ENCODE measurements at places on chromosomes 16 and 17.

- no peak for DNase-seq
Measured at GRCh38 chr16:64236316-64236715, 885.5 kb downstream of the CDH11 start.

DNA sequence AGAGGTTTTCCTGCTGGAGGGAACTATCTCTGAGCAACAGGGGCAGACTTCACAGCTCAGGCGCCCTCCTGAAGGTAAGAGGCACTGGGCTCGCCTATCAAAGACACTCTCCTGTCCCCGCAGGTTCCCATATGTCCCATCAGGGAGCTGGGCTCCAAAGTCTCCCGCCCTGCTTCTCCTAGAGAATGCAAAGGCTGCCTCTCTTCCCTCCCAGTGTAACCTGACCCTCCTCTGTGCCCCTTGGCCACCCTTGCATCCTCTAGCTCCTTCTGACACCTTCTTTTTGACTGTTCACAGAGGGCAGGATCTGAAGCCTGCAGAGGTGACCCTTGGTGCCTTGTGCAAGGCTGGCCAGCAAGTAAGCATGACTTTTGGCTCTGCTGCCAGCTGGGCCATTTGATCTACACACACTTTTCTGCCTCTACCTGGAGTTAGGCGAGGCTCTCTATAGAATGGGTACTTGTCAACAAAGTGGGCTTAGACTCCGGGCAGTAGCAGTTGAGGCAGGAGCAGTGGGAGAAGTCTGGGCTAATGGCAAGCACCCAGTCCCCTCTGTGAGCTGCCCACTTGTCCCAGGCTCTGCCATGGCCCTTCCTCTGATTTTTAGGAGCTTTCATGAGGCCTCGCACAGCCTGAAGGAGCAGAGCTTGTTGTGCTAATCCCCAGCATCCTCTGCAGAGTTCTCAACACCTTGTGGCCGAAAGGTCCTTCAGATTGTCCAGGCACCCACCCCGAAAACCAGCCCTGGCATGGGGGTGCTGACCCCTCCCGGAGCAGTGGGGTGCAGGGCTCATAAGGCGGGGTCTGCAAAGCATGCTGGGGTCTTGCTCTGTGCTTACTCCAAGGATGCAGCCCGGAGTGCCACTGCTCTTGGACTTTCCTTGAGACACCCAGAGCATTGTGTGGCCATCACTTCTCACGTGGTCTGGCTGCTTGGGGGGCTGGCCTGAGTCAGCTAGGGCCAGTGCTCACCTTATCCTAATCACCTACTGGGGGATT, 122.9 kb downstream of the METRNL start:
- no peak for DNase-seq

GRCh38 chr16:56387396-56387795, 37.9 kb downstream of the AMFR start:
- DNase-seq: no peak

- DNase-seq: peak; percentile 35
Measured at GRCh38 chr17:1179818-1180742, at the start of gene ABR. Gene ABR, minus strand, starts transcription at chr17:1179981. Its CDS starts 254 bp downstream, at chr17:1179727.

- no peak for DNase-seq
Measured at GRCh38 chr17:9598661-9599060, 22.2 kb downstream of the CFAP52 start.

All from GM23338 (cell line).